GM12865 (cell line): ENCODE measurements at places on chromosomes 5 and 9.

GRCh38 chr5:158714049-158714643 lies 385.6 kb downstream of the EBF1 start:
- DNase-seq, result no peak

DNA sequence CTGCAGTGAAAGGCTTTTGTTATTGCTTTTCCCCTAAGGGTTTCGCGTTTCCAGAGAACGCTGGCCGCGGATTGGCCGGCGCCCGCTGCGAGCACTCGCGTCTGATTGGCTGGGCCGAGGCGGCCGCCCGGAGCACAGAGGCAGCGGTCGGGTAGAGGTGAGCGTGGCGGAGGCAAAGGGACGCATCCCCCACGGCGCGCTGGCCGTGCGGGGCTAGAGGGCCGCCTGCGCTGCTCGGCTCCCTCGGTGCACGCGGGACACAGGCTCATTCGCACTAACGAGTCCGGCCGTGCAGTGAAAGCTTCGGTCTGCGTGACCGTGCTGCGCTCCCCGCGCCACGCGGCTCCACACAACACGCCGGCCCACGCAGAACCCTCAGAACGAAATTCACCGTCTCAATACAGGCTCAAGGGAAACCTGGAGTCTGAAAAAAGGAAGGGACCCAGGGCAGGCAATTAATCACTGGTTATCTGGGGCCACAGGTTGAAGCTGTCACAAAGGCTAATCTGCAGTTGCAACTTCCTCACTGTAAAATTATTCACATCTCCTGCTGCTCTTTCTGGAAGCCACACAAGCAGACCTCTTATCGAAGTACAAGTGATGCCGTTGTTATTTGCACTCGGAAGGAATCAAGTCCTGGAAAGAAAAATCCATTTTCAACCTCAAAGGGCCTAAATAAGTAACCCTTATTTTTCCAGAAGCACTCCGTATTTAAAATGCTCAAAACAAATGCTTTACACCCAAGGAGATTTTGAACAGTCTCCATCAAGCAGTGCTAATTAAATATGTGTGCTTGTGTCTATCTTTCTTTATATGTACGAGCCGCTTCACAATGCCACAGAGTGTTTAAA lies 94.6 kb downstream of the ZNF608 start:
- DNase-seq, result peak; percentile 81

DNA sequence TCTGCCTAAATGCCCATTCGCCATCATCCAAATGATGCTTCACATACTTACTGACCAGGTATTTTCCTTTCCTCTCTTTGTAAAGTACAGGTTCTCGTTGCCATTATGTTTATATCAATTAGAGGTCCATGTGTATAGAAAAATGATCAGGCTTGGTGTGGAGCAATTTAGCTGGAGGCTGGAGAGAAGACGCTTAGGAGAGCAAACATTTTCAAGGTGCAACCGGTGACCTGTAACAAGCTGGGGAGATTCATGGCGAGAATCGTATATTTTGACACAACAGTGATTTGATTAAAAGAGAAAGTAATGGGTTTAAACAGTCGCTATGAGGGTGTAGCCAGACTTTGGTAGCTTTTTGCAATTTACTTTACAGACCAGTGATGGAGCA lies 170.9 kb upstream of the TBCA start:
- DNase-seq, result no peak

DNA sequence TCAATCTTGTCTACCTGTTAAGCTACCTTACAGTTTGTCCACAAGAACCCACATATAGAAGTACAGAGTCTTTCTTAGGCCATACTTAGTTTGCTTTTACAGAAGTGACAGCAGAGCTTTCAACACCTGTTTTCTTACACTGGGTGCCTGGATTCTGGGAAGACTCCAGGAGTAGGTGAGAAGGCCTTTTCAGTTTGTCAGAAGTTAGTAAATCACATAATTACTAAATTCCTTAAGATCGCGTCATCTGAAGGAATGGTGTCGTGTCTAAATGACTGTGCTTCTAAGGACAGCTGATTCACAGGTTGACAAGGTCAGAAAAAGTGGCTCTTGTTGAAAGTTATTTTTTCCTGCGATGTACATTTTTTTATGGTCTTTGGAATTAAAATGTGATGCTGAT lies 97.0 kb upstream of the FAM120A start:
- DNase-seq, result no peak

- DNase-seq, result no peak
Measured at GRCh38 chr9:113386571-113387393, 10.0 kb upstream of the HDHD3 start.

DNA sequence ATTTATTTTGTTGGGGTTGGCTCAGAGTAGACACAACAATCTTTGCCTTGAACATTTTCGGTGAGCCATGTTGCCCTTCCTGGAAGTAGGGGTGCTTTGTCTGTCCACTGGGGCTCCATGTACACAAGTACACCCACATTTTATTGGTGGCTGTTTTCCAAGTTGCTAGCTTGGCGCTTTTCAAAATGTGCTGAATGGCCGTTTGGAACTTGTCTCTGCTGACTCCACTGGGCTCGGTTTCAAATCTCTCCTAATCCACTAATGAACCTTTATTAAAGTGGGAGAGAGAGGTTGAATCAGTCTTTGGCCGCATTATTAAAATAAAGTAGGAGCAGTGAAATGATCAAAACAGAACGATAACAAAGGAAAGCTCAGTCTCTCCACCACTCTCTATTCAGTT lies 64.6 kb upstream of the TAF11L2 start:
- no peak for DNase-seq

DNA sequence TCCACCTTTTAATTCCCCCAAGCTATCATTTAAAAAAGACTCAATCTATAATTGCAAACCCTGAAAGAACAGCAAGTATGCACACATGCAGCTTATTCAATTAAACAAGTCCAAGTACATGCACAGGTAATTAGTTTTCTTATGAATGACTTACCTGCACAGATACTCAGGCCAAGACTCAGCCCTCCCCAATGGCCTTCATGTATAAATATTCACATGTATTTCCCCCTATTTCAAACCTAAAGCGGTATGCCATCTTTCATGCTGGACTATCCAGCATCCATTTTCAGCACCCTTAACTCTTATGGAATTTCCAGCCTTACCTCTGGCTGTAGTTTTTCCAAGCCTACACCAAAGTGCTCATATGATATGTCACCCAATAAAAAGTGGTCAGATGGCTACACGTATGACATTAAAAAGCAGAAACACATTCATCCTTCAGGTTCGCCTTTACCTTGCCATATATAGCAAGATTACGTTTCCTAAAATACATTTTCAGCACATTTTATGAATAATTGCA lies 205.5 kb downstream of the MEF2C start:
- no peak for DNase-seq

- DNase-seq, result peak; percentile 88
Measured at GRCh38 chr5:75668977-75669689, 48.1 kb downstream of the POC5 start.
